ENCODE measurements at places on chromosomes 7 and 10. TPM values are rescaled to one million over a fixed set of nuclear protein-coding genes. Genes with fewer than 3 reads are reported as not detected.

Gene STEAP1B
- total RNA-seq = 2.4 TPM

Gene ATG9B
- 2.4 TPM for total RNA-seq

Gene NYAP1
- 55.0 TPM for total RNA-seq

Gene PRF1
- total RNA-seq = not detected

Gene SEMA3E
- total RNA-seq = 28.1 TPM

Gene AGAP9
- 1.2 TPM for total RNA-seq

Gene GRM3
- total RNA-seq = 155 TPM

Gene ARMC3
- total RNA-seq = 3.3 TPM

Gene TMEM176B
- 2.4 TPM for total RNA-seq

Gene HOXA6
- total RNA-seq = not detected

Gene INTS15
- 22.4 TPM for total RNA-seq

Gene MORN4
- total RNA-seq = 35.5 TPM

Gene MNX1
- total RNA-seq = not detected

Gene PCDH15
- 6.1 TPM for total RNA-seq

Gene EPHA1
- 0.41 TPM for total RNA-seq

Gene TMEM270
- not detected for total RNA-seq

Gene PDE6C
- not detected for total RNA-seq
